Naive thymus-derived CD4-positive, alpha-beta T cell (primary cell): ENCODE measurements at places on chromosomes 2 and 18. TPM values are rescaled to one million over a fixed set of nuclear protein-coding genes. Genes with fewer than 3 reads are reported as not detected.

DNA sequence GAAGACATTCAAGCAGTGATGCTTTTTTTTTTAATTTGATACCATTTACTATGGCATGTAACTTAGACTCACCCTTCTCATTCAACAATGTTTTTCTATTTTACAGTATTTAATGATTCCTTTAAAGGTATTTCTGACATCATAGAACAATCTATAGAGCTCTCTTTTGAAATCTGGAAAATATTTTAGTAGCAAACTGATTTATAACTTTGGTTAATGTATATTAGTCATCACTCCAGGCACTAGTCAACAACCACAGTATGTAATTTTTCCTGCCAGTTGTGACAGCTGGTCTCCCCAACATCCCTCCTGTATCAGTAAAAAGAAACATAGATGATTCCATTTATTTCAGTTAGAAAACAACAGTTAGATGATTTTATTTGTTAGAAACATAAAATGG, 122.9 kb downstream of the LCLAT1 start:
- DNase-seq: no peak
- H3K4me3 ChIP-seq: no peak overlapping the region
- H3K4me1 ChIP-seq: no peaks in the 10 kb centered on the region
- H3K36me3 ChIP-seq: no peaks in the 10 kb centered on the region
- no peak overlapping the region for H3K27ac ChIP-seq
- H3K27me3 ChIP-seq: no peaks in the 10 kb centered on the region

- no peak for DNase-seq
- no peaks in the 10 kb centered on the region for H3K27me3 ChIP-seq
- H3K4me1 ChIP-seq: no peaks in the 10 kb centered on the region
- no peaks in the 10 kb centered on the region for H3K36me3 ChIP-seq
Measured at GRCh38 chr18:57543560-57543959, 42.9 kb downstream of the FECH start.

- no peak overlapping the region for H3K27ac ChIP-seq
- H3K27me3 ChIP-seq: no peaks in the 10 kb centered on the region
- no peak overlapping the region for H3K4me3 ChIP-seq
- no peaks in the 10 kb centered on the region for H3K4me1 ChIP-seq
- no peak for DNase-seq
Measured at GRCh38 chr18:9441061-9441460, 34.3 kb upstream of the RALBP1 start.

Gene SULT1C4
- not detected for total RNA-seq

GRCh38 chr2:207805566-207806226, 36.0 kb upstream of the FZD5 start:
- no peak overlapping the region for H3K27ac ChIP-seq
- H3K4me1 ChIP-seq: no peaks in the 10 kb centered on the region
- H3K27me3 ChIP-seq: no peaks in the 10 kb centered on the region
- H3K4me3 ChIP-seq: no peak overlapping the region
- no peak for DNase-seq
- H3K36me3 ChIP-seq: no peaks in the 10 kb centered on the region

GRCh38 chr18:22467760-22468553, 50.2 kb upstream of the CTAGE1 start:
- H3K4me3 ChIP-seq: no peak overlapping the region
- H3K36me3 ChIP-seq: no peaks in the 10 kb centered on the region
- no peaks in the 10 kb centered on the region for H3K4me1 ChIP-seq
- H3K27me3 ChIP-seq: no peaks in the 10 kb centered on the region
- DNase-seq: no peak

DNA sequence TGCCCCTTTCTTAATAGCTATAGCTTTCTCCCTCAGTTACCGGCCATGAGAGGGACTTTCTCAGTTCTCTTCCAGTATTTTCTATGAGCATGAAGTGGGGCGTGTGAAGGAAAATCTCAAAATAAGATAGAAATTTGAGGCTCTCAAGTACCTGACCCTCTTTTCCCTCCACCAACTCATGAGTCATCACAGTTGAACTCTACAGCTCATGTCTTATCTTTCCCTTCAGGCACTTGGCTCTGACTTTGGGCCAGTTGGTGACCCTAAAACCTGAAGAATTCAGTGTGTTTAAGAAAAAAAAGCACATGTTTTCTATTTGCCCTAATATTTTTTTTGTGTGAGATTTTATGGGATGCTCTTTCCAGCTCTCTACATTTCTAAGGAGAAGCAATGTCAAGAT, 896.7 kb upstream of the ZEB2 start:
- H3K4me1 ChIP-seq: no peaks in the 10 kb centered on the region
- H3K27ac ChIP-seq: no peak overlapping the region
- DNase-seq: no peak

Gene NMS
- not detected in 2 replicates for total RNA-seq

DNA sequence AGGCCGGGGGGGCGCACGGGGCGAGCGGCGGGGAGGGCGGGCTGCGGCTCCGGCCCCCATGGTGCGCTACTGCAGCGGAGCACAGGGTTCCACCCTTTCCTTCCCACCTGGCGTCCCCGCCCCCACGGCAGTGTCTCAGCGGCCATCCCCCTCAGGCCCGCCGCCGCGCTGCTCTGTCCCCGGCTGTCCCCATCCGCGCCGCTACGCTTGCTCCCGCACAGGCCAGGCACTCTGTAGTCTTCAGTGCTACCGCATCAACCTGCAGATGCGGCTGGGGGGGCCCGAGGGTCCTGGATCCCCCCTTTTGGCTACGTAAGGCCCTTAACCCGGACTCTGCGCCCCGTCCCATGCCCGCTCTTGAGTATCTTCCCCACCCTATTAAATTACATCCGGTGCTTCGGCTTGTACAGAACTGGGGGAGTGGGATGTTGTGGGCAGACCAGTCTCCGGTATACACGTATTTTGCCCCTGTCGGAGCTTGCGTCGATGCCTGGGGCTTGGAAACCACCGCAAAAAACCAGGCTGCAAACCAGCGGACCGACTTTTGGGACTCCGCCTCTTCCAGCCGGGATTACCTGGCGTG, 598 bp upstream of the WBP1 start:
- H3K4me3 ChIP-seq: peak overlapping the region; percentile 70
- peak; percentile 85 for DNase-seq
- peaks cover 41% of the 10 kb centered on the region for H3K4me1 ChIP-seq
- H3K27me3 ChIP-seq: no peaks in the 10 kb centered on the region
- H3K27ac ChIP-seq: peak overlapping the region; percentile 100
